ENCODE measurements at places on chromosomes 11 and 22.

DNA sequence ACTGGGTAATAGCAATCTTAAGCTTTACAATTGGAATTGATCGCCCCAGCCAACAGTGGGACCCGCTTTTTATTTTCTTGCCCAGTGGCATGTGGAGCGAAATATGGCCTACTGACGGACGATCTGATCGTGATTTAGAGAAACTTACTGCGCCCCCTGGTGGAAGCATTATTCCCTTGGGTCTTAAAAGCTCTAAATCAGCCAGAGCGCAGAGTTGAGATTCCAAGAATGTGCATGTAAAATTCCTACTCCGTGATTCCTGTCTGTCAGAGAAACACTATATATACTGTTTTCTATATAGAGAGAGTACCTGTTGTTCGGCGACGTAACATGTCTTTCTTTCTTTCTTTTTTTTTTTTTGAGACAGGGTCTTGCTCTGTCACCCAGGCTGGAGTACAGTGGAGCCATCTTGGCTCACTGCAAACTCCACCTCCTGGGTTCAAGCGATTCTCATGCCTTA, 3.7 kb upstream of the DPF2 start:
- peak; percentile 81 for DNase-seq

GRCh38 chr11:106681435-106681834, 336.8 kb downstream of the GUCY1A2 start:
- no peak for DNase-seq

DNA sequence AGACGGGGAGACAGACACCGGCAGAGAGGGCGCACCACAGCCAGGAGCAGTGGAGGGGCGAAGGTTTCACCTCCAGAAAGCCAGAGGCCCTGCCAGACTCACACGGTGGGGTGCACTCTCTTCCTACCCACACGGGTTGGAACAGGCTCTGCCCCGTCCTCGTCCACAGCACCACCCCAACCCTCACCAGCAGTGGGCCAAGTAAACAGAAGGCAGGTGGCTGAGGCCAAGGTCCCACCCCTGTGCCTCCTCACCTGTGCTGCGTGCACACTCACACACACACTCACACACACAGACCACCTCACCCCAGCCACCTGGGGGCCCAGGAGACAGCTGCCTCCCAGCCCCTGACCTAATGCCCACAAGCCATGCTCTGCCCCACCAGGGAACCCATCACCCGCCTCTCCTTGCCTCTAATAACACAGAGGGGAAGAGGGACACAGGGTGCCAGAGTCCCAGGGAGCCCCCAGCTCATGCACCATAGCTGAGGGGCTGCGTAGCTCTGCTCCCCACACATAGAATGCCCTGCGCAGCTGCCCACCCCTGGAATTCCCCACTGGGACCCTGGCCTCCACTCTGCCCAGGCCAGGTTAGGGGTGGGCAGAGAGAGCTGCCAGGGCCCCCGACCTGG, 3.1 kb downstream of the CYB5R3 start:
- no peak for DNase-seq

- DNase-seq = no peak
Measured at GRCh38 chr11:78163828-78164227, 24.4 kb upstream of the ALG8 start.

GRCh38 chr11:78869293-78869692, 294.6 kb upstream of the NARS2 start:
- DNase-seq = no peak

GRCh38 chr22:26974914-26975803, 317.8 kb downstream of the MIAT start:
- DNase-seq = no peak

GRCh38 chr22:45225732-45226502, 14.8 kb downstream of the KIAA0930 start:
- no peak for DNase-seq

GRCh38 chr11:62413060-62413696, 5.7 kb upstream of the SCGB1A1 start:
- DNase-seq = no peak

- DNase-seq = no peak
Measured at GRCh38 chr11:42013656-42014201, 554.3 kb upstream of the LRRC4C start.

DNA sequence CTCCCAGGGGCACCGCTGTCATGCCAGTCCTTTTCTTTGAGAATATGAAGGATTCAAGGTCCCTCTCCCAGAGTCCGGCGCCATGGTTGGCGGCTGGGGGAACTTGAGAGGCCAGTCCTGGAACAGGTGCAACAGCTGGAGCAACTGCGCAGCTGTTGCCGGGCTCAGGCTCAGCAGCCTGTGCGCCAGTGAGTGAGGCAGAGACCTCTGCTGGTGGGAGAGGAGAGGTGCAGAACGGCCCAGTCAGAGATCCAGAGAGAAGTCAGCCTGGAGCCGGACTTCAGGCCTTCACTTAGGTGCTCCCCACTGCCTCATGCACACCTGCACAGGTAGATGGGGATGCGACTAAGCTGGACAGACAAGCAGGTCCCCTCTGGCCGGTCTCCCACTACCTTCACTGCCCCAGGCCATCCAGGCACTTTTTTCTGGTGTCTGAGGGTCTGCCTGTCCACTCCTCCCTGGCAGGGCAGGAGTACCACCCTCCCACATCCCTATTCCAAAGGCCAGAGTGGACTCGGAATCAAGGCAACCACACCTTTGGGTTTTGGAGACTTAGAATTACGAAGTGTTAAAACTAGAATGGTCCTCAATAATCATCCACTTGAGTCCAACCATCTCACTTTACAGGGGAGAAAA, 4.6 kb downstream of the CHRDL2 start:
- peak; percentile 18 for DNase-seq

GRCh38 chr22:45628515-45628914, 43.1 kb upstream of the ATXN10 start:
- DNase-seq = no peak

GRCh38 chr11:36605221-36606216, 7.5 kb upstream of the RAG2 start:
- DNase-seq = no peak

DNA sequence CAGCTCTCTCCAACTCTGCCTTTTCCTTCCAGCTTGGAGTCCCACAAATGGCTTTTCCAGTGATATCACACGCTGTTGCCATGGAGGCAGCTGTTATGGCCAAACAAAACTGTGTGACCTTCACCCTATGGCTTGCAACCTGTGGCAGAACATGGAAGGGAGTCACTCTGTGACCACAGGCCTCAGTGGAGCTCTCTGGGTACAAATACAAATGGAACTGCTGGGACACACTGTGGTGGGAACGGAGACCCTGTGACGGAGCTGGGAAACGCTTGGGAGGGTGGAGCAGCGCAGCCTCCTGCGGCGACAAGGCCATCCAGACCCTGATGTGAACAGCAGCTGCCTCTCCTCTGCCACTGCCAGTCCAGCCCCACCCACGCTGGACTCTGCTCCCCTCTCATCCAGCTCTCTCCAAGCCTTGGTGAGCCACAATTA, 162.5 kb downstream of the ETS1 start:
- DNase-seq = no peak

DNA sequence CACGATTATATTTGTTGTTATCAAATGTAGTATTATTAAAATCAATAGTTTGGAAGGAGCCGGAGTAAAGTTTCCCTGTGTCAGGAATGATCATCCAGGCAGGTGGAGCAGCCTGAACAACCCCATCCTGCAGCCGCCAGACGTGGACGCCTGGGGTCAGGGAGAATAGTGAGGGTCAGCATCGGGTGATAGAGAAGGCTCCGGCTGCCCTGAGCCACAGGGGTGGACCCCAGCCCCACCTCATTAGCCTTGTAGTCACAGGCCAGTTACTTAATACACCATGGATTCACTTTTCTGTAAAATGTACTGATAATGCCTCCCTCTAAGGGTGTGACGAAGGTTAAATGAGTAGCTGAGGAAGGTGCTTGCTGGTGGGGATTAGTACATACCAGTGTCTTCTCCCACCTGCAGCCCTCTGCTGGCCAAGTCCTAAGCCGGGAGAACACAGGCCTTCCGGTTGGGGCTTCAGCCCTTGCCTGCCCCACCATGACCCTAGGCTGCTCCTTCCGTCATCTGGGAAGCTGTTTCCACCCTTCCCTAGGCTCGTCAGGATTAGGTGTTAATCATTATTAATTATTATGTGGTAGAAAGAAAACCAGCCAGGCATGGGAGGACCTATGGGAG, 14.9 kb downstream of the TMEM121B start:
- DNase-seq = no peak

- DNase-seq = no peak
Measured at GRCh38 chr11:73257342-73258103, 14.6 kb upstream of the P2RY6 start.

DNA sequence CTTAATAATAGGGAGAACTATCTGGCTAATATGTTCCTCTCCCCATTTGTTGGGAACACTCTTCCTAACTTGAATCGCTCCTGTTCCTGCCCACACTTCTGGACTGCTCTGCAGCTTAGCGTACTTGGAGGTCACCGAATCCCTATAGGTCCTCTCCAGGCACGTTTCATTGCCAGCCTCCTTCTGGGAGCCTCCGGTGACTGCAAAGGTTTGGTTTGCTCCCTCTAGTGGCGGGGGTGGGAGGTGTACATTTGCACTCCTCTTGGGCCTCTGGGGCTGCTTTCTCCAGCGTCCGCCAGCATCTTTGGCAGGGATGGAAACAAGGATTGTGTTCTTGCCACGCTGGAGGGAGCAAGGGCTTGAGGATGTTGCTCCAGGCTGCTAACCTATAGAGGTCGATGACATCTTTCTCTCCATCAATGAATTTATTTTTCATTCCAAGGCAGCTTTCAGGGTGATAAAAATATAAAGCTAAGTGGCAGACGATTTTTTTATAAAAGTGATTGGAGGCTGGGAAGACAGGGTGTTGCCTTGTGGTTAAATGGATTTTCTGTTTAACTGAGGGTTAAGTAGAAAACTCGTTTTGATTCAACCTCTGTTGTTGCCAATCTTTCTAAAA, 48.7 kb downstream of the TSPAN18 start:
- no peak for DNase-seq

DNA sequence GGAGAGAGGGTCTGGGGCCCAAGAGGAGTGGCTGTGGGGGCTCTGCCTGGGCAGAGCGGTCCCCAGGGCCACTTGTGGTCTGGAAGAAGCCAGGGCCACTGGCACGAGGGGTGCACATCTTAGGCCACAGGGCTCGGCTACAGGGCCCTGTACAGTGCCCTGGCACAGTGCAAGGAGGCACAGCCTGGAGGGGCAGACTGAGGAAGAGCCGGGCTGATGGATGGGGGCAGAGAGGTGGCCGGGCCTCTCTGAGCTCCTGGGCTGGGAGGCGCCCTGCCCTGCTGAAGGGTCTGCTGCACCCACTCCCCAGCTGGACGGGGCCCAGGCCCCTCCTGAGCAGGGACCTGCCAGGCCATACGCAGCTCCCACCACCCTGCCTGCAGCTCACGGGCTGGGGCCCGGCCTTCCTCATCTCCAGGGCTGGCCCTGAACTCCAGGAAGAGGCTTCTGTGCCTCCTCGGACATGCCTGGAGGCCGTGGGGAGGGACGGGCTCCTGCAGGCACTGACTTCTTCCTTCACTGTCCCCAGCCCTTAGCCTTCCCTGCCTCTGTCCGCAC, 123.5 kb downstream of the CACNA1I start:
- DNase-seq = no peak

- DNase-seq = no peak
Measured at GRCh38 chr22:38490915-38491314, 15.2 kb downstream of the DDX17 start.

DNA sequence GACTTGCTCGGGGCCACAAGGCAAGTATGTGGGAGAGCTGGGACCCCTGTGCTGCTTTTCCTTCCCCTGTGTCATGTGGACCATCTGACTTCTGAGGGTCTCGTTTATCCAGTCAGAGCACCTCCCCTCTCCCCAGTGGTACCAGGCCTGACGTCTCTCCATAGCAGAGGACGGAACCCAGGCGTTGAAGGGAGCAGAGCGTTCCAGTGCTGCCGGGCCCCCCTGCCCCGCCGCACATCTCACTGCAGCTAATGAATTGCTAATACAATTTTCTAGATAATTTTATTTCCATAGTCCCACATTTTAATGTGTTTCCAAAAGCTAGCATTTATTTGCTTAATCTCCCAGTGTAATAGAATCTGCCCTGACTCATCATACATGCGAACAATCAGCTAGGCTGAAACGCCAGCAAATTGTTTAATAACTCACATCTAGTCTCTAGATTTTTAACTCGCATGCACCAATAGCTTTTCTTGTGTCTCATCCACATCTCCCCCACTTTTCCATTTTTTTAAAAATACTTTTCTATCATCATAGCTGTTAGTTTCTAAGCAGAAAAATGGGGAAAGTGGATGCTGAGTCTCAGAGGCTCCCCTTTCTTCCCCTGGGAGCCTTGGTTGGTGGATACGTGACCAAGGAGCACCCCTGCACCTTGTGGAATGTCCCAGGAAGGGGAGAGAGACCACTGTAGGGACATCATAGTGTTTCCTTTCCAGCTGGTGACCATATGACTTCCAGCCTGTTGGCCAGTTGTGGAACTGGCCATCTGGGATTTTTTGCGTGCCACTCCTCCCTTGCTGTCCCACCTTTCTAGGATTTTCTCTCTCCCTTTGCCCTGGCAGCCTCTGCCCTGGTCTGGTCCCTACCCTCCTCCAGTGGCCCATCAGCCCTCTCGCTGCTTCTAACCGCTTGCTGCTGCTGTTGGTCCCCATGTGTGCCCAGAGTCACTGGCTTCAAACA, 58.6 kb upstream of the NNMT start:
- DNase-seq = no peak

DNA sequence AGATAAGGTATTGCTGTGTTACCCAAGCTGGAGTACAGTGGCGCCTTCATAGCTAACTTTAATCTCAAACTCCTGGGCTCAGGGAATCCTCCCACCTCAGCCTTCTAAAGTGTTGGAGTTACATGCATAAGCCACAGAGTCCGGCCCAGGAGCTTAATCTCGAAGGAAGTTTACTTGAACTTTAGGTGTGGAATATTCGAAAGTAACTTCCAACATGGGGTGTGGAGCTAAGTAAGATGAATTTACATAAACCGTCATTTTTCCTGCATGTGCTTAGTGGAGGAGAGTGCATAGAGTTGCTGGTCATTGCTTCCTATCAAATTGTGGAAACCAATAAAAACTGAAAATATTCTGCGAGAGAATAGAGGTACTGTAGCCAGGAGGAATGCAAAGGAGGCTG, 1.5 kb downstream of the ATG13 start:
- DNase-seq = no peak

GRCh38 chr11:35014346-35014745, 97.9 kb downstream of the PDHX start:
- DNase-seq = no peak

DNA sequence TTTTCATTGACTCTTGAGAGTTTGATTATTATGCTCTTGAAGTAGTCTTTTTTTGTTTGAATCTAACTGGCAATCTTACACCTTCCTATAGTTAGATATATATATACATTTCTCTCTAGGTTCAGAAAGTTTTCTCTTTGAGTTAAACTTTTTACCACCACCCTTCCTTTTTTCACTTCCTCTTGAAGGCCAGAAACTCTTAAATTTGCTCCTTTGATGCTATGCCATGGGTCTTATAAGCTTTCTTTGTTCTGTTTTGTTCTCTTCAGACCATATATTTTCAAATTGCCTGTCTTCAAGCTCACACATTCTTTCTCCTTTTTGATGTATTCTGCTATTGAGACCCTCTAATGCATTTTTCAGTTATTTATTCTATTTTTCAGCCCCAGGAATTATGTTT, 513.5 kb upstream of the CNTN5 start:
- DNase-seq = no peak

- DNase-seq = no peak
Measured at GRCh38 chr11:48036011-48036410, 55.7 kb downstream of the PTPRJ start.

GRCh38 chr11:118341261-118341660, 1.2 kb downstream of the CD3D start:
- DNase-seq = no peak

Data from NCI-H187 (cell line).